ENCODE measurements at places on chromosomes 1 and 21.

- DNase-seq: no peak
These were observed 7.7 kb downstream of the P3H1 start for GRCh38 chr1:42759114-42759513.

DNA sequence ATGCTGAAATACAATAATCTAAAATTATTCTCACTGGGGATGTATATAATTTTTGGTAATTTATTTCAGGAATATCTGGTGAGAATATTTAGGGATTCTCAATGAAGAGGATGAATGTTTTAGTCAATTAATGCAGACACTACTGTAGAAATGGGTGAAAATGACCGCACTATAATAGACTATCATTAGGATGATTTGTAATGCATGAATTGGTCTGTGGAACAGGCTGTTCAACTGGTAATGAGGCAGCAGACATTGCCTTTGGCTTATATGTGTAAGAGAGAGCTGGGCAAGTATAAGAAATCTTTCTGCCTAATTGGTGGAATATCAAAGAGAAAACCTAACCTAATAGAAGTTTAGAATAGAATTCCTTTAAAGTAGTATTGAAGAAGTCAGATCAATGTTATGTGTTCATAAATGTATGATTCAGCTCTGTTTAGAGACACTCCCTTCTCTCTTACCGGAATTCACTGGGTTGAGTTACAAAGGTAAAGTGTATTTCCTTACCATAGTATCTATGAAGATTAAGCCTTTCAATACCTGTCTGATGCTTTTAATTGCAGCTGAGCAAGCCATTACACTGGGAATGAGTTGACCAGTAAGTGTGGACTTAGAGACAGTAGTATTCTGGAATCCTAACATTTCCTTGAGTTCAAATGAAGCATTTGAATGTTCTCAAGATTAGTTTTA is 274.5 kb downstream of the S1PR1 start:
- DNase-seq: no peak

- no peak for DNase-seq
These were observed 16.1 kb upstream of the XPR1 start for GRCh38 chr1:180615493-180616290.

- DNase-seq: no peak
These were observed 8.4 kb downstream of the ANKRD45 start for GRCh38 chr1:173661271-173661670.

- DNase-seq: no peak
These were observed 20.7 kb upstream of the CHIA start for GRCh38 chr1:111269825-111270406.

DNA sequence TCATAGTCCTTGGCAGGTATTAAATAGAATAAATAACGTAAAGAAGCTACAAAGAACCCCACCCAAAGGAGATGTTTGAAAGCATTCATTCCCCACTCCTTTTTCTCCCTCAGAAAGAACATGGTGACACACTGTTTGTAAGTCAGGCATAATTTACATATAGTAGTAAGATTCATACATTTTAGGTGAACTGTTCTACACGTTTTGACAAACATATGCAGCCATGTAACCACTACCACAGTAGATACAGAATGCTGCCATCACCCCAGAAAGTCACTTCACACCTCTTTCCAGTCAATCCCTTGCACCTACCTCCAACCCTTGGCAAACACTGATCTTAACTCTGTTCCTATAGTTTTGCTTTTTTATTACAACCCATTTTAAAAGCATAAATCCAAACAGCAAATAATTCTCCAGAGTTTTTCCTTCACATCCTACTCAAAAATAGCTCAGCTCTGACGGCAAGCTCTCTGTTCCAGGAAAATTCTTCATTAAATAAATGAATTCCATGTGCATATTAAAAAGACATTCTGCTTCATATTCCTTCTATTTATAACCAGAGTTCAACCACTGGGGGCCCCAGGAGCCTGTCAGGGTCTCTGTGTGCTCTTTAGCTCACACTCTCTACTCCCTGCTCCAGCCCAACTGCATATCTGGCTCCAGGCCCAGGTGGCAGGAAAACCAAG is 258.8 kb downstream of the PLPP3 start:
- DNase-seq: no peak

All from NCI-H2081 treated with DMSO at 0.1 percent for 48 hours (cell line).